Prostate gland (tissue), 2 donors: ENCODE measurements at places on chromosomes 3 and 15.

GRCh38 chr3:67654099-67654843 lies at the start of gene SUCLG2:
SUCLG2 (minus strand) TSS chr3:67654612; CDS start chr3:67654586, 26 bp downstream.
- DNase-seq: peak; percentile 88

GRCh38 chr3:186255703-186256331 lies 106.2 kb downstream of the DGKG start:
- DNase-seq: no peak

- DNase-seq: no peak
Observed at GRCh38 chr3:120793601-120794000, 51.1 kb downstream of the GTF2E1 start.

GRCh38 chr3:112085735-112086075 lies 484 bp upstream of the C3orf52 start:
- DNase-seq: no peak

- no peak for DNase-seq
Observed at GRCh38 chr15:67613211-67613610, 70.7 kb downstream of the MAP2K5 start.

- DNase-seq: no peak
Observed at GRCh38 chr15:92661956-92662355, 6.4 kb upstream of the FAM174B start.

- DNase-seq: no peak
Observed at GRCh38 chr3:166510382-166510781, 673.2 kb upstream of the BCHE start.

DNA sequence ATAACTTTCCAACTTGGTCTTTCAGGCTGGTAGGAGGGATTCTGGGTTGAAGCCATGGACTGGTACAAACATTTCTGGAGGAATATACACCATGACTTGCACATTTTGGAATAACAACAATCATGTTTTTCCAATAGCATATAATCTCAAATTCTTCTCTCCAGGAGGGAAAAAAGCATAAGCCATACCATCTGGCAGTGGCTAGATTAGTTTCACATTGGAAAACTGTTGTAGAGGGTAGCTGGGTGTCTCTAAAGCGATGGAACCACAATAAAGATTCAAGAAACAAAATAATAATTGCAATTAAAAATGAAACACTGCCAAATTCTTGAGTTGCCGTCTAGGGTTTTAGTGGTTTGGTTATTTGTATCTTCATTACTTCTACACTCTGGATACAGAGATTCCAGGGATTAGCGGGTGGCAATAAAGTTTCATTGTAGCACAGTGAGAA lies 278.5 kb upstream of the RASGRP1 start:
- no peak for DNase-seq

GRCh38 chr3:42991341-42992315 lies 12.5 kb downstream of the GASK1A start:
- DNase-seq: no peak

DNA sequence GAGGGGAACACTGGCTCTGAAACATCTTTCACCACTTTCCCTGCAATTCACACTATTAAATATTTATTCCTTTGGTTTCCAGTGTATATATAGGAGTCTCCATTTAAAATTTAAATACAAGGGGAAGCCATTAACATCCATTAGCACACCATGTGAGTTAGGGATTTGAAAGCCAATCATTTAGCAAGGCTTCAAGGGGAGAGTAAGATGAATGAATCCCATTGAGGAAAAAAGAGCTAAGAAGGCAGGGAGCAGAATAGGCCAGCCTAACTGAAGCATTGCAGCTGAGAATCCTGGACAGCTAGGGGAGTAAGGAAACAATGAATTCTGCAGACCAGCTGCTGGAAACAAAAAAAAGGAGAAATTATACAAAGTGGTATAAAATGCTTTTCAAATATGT lies 426.1 kb downstream of the IL5RA start:
- no peak for DNase-seq

- DNase-seq: no peak
Observed at GRCh38 chr3:100216713-100217112, 44.1 kb upstream of the TBC1D23 start.

GRCh38 chr3:97684490-97684889 lies 80.1 kb upstream of the ARL6 start:
- DNase-seq: no peak
